CD4-positive, alpha-beta T cell treated with Interleukin-1 beta for 1 hour (primary cell): ENCODE measurements at places on chromosomes 11 and 22.

DNA sequence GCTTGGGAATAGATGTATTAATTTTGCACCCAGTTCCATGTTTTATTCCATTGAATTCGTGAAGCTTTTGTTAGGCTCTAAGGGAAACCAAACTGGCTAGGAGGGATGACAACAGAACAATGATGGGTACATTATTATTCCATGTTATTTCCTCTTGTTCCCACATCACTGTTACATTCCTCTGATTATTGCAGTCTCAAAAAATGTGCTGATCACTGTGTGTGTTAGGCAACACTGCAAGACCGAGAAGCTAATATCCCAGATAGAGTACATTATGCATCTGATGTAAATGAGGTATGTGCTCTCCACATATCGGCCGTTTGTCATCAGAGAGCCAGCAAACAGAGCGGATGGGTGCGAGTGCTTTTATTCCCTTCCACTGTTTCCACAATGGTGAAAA, 327.9 kb downstream of the SOX6 start:
- no peak for DNase-seq

GRCh38 chr11:62324731-62325556, 12.3 kb upstream of the ASRGL1 start:
- peak; percentile 64 for DNase-seq

DNA sequence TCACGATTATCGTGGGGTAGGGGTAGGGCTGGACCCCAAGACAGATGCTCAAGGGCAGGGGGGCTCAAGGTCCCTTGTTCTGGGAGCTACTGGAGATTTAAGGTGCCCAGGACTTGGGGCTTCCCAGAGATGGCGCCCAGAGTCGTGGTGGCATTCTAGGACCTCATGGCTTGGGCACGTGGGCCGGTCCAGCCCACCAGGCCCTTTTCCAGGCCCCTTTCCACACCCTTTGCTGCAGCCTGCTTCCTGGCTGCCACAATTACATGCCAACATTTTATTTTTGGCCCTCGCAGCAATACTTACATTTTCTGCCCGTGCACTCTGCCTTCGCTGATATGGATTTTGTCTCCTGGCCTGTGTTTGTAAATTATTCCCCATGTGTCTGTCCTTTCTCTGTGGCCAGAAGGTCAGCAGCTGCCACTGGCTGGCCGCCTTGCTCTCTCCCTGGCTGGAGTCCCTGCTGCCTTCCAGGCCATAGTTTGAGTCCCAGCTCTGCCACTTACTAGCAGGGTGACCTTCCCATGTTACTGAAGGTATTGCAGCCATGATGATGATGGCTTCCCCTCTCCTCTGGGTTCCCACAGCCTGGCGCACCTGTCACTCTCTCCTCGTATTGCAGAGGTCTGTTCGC, 11.2 kb downstream of the MB start:
- no peak for DNase-seq

DNA sequence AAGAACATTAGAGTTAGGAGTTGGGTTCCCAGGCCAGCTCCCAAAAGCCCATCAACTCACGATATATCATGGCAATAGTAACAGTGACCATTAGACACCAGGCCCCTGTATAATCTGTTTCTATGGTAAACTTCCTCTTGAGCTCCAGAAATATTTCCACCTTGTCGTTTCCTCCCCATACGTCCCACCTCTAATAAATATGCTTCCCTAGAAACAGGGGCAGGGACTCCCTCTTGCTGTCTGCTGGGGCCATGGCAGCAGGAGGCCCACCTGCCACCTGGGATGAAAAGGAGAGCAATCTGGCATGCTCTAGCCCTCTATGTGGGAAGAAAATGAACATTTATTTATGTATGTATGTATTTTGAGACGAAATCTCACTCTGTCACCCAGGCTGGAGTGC, 32.2 kb upstream of the AMOTL1 start:
- no peak for DNase-seq

- DNase-seq, result no peak
Observed at GRCh38 chr11:112285841-112286311, 25.2 kb upstream of the PLET1 start.
